Neural crest cell (in vitro differentiated cells): ENCODE measurements at places on chromosomes 2 and 18. TPM values are rescaled to one million over a fixed set of nuclear protein-coding genes. Genes with fewer than 3 reads are reported as not detected.

The MC2R gene
- not detected in 2 replicates for total RNA-seq

The FAM117B gene
- total RNA-seq: 22.8 and 24.6 TPM in 2 replicates

The TFCP2L1 gene
- not detected in 2 replicates for total RNA-seq

The SP5 gene
- 3.5 and 6.4 TPM in 2 replicates for total RNA-seq

The FAM237A gene
- total RNA-seq: not detected in 2 replicates

The LIMS2 gene
- total RNA-seq: 7.6 and 8.8 TPM in 2 replicates

The FAM110C gene
- total RNA-seq: 0.07 and 0.09 TPM in 2 replicates

The MPPE1 gene
- 22.8 and 28.9 TPM in 2 replicates for total RNA-seq

The LDLRAD4 gene
- 1.4 and 1.7 TPM in 2 replicates for total RNA-seq

The GPD2 gene
- 54.4 and 55.9 TPM in 2 replicates for total RNA-seq

The MAP3K19 gene
- not detected in 2 replicates for total RNA-seq

The ALPP gene
- not detected in 2 replicates for total RNA-seq

The RTP5 gene
- not detected in 2 replicates for total RNA-seq

The PLA2R1 gene
- total RNA-seq: 0.09 and 0.18 TPM in 2 replicates

The PKDCC gene
- 74.4 and 81.9 TPM in 2 replicates for total RNA-seq

The SNX17 gene
- total RNA-seq: 104 and 109 TPM in 2 replicates

The PRADC1 gene
- 11.4 and 11.7 TPM in 2 replicates for total RNA-seq

The GPR45 gene
- total RNA-seq: 0.30 TPM in 1 of 2 replicates, not detected in the other

The SLC39A6 gene
- total RNA-seq: 101 TPM in 2 replicates

The BCL2 gene
- total RNA-seq: 14.1 and 15.1 TPM in 2 replicates

The SERPINE2 gene
- total RNA-seq: 34.0 and 36.0 TPM in 2 replicates

The CNOT9 gene
- 89.2 and 93.5 TPM in 2 replicates for total RNA-seq

The NEUROD1 gene
- total RNA-seq: 2.5 and 2.7 TPM in 2 replicates

The TWSG1 gene
- 48.2 and 50.4 TPM in 2 replicates for total RNA-seq

The PSMA8 gene
- total RNA-seq: not detected in 2 replicates

The NOP58 gene
- total RNA-seq: 103 and 110 TPM in 2 replicates

The GPR35 gene
- 1.7 and 2.0 TPM in 2 replicates for total RNA-seq

The DCC gene
- total RNA-seq: 10.1 and 11.3 TPM in 2 replicates

The MTIF2 gene
- total RNA-seq: 30.4 and 32.9 TPM in 2 replicates

The RETREG2 gene
- total RNA-seq: 84.6 and 86.0 TPM in 2 replicates

The ERICH2 gene
- total RNA-seq: not detected in 2 replicates

The ZNF396 gene
- total RNA-seq: 2.9 and 3.6 TPM in 2 replicates

The AQP12A gene
- total RNA-seq: not detected in 2 replicates

The GBX2 gene
- 21.3 and 21.9 TPM in 2 replicates for total RNA-seq

The KIF5C gene
- total RNA-seq: 63.3 and 66.7 TPM in 2 replicates

The C2orf72 gene
- total RNA-seq: 3.0 and 3.3 TPM in 2 replicates

The NPPC gene
- 12.7 and 16.5 TPM in 2 replicates for total RNA-seq
